NCI-H1694 treated with DMSO at 0.1 percent for 48 hours (cell line): ENCODE measurements at places on chromosomes 7 and 10.

- DNase-seq: no peak
Measured at GRCh38 chr10:8035006-8035640, 19.4 kb upstream of the GATA3 start.

DNA sequence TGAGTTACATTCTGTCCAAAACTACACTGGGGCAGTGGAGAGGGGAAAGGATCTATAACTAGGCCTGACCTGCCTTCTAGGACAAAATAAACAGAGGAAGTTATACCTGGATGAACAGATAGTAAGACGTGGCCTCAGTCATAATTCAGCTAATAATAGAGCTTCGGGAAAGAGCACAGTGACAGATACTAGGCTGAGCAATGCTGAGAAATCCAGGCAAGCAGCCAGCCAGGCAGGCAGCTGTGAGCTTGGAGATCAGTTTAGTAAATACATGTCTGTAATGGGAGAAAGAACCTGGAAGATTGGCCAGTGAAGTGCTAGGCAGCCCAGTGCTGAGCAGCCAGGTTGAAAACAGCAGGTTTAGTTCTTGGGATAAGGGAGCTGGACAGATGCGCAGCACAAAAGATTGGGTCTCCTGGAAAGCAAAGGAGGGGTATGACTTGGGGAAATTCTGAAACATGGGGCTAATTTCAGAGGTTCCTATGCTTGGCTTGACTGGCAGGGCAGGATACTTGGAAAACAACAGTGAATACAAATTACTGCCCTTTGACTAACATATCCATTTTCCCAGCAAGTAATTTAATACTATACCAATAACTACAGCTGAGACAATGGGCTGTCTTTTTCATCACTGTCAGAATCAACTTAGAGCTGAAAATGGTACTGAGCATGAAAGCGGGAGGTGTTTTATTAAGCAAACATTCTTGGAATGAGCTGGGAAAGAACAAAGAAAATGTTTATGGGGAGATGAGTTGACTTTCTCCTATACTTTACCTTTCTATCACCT is 140.8 kb downstream of the DGKB start:
- DNase-seq: peak; percentile 89

DNA sequence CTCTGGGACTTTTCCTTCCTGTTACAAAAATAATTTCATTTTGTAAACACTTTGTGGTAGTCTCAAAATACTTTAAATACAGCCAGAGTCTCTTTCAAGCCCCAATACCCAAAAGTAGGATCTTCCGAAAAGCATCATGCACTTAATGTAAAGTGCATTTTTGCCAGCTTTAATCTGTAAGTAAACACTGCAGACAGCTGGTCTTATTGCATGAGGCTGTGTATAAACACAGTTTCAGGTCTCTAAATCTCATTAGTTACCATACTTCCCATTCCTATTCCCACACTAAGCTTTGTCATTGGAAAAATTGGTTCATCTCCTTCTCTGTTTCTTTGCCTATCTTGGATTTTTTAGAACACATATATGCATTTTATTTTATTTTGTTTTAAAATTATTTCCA is 87.6 kb upstream of the GNAI1 start:
- DNase-seq: peak; percentile 57

DNA sequence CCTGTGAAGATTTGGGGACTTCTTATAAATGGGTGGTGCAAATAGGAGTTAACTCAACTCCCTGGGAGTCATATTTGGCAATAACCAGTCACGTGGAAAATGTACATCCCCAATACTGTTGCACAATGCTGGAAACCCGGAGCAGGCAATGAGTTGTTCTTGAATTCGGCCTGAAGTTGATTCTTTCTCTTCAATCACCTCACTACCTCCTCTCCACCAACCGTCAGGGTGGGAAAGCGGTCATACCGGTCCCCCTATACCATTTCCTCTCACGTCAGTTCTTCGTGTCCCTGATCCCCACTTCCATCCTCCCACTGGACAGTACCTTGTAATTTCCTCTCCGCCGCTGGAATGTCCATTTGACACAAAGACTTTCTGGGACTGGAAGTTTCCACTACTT is 2.8 kb downstream of the GIMAP5 start:
- DNase-seq: no peak

- peak; percentile 35 for DNase-seq
Measured at GRCh38 chr7:143003393-143004051, 23.4 kb downstream of the OR9A2 start.

DNA sequence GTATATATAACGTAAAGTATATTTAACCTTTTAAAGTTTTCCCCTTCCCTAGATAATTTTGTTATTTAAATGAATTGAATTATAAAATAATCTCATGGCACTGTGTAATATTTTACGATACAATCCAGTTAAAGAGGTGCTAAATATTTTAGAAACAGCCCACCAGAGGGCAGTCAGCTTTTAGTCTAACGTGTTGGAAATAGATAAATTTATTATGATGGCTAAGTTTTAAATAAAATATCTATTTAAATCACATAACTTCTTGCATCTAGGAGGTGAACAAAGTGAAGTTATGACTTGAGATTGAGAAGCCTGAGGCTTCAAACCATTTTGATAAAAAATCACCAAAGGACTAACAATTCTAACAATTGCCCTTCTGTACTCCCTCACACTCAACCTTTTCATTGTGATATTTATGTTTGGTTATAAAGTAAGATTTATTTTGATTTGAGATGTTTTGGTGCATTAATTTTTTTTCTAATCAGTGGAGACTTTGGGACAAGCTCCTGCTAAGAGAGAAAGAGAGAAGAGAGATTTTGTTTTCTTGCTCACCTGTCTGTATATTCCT is 171.5 kb upstream of the SP4 start:
- peak; percentile 34 for DNase-seq

DNA sequence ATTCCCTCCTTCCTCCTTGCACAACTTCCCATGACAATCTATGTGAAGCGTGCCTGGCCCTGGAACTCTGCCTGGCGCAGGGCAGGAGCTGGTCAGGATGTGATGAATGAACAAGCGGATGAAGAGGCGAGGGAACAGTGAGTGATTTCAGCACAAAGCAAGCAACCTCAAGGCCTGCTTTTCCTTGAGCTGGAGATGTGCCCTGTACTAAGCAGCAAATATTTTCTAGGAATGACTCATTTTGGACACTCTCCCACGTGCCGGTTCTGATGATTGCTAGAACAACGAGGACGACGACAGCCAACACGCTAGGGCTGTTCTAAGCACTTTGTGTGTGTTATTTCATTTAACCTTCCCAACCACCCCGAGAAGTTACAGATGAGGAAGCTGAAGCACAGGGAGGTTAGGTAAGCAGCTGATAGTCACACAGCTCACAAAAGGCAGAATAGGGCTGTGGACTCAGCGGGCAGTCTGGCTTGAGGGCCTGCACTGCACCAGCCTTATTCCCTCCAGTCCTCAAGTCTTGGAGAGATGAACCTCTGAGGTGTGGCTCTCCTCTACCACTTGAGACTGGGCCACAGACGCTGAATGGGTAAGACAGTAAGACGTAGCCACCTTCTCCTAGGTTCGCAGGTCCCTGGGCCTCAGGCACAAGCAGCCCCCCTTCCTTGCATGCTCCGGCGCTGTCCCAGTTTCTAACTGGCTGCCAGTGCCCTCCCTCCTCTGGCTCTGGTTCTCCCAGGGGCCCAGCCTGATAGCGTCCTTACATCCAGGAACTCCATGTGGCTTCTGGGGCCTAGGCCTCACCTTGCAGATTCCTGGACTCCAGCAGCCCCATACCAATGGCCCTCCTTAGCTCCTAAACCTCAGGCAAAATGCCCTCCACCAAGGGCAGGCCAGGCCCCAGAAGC is 59.0 kb downstream of the YKT6 start:
- DNase-seq: no peak

DNA sequence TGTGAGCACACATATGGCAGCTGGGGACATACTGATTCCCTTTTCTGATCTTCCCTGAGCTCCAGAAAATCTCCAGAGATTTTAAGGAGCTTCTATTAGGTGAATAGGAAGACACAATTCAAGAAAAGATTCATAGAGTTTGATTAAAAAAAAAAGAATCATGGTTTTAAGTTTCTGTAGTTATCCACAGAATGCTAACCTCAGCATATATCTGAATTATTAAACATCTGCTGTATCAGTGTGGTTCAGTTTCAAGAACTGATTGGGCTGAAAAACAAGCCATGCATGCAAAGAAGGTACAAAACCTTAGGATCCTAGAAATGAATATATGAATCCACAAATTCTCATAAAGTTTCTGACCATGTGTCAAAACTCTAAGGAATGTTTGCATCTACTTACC is 94.1 kb upstream of the ZNF438 start:
- DNase-seq: no peak

DNA sequence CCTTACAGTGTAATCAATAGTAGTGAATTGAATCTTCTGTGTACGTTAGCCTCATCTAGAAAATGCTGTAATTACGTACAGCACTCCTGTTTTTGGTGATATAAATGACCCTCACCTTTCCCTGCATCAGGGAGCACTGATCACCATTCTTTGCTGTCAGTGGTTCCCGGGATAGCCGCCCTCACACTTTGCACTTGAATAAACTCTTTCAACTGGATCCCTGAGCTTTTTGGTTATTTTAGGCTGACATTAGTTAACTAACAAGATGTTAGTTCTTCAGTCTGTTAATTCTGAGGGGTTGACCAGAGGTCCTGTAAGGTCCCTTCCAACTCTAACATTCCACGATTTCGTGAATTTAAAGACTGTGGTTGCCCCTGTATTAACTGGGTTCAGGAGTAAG is 23.4 kb upstream of the ZC3HAV1 start:
- no peak for DNase-seq

DNA sequence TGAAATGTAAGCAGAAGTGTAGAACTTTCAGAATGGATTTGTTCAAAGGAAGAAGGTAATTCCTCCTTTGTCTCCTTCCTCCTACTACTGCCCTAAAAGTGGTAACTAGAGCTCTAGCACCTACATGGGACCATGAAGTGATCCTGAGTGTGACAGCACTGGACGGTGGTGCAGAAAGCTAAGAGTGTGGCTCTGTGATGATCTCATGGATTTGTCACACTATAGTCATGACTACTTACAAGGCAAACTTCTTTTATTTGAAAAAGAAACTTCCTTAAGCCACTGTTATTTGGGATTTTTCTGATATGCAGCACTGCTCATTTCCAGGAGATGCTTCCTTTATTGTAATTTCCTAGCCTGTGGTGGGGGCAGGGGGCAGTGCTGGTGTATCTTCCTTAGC is 5.8 kb upstream of the FHIP2A start:
- no peak for DNase-seq

GRCh38 chr7:90383422-90383821 is 19.8 kb upstream of the CLDN12 start:
- no peak for DNase-seq

GRCh38 chr10:123862421-123863182 is 29.0 kb downstream of the CPXM2 start:
- DNase-seq: peak; percentile 3

- DNase-seq: no peak
Measured at GRCh38 chr10:80555415-80555814, 17.7 kb downstream of the SH2D4B start.

DNA sequence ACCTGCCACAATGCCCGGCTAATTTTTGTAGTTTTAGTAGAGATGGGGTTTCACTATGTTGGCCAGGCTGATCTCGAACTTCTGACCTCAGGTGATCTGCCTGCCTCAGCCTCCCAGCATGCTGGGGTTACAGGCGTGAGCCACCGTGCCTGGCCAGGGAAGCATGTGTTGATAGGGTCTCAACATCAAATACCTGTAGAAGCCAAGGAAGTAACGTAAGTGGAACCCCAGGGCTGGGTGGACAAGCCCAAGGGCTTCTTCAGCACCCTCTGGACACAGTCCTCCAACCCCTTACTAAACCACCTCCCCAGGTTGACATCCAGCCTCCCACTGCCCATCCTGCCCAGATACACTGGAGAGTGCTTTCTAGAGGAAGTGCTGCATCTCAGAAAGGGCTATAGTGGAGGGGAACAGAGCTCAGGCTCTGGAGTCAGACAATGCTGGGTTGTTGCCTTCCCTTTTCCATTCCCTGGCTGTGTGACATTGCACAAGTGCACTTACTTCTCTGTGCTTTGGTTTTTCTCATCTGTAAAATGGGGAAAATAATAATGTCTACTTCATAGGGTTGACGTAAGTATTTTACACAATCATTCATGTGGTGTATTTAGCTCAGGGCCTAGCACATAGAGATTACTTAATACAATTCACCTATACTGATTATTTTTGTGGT is 73.9 kb upstream of the KAT6B start:
- no peak for DNase-seq

- no peak for DNase-seq
Measured at GRCh38 chr7:117673839-117674238, 194.0 kb downstream of the CFTR start.

DNA sequence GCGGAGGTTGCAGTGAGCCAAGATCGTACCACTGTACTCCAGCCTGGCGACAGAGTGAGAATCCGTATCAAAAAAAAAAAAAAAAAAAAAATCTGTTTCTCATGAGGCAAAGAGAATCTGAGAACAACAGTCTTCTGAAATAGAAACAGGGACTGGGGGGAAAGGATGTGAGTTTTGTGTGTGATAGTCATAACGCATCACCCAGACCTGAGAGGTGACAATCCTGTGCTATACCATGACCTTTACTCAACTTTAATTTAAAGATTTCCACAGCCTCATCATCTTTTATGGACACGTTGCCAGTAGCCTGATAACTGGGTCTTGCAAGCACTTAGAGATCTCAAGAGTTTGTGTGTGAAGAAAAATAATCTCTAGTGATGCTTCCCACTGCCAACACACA is 2.3 kb downstream of the ATXN7L1 start:
- DNase-seq: no peak

GRCh38 chr7:25726170-25726780 is 425.7 kb upstream of the NFE2L3 start:
- DNase-seq: no peak

GRCh38 chr10:27513451-27514191 is 9.5 kb downstream of the RAB18 start:
- no peak for DNase-seq

- no peak for DNase-seq
Measured at GRCh38 chr10:126101325-126101724, 205.0 kb downstream of the FANK1 start.

- no peak for DNase-seq
Measured at GRCh38 chr10:104835422-104835821, 194.3 kb downstream of the SORCS3 start.

- no peak for DNase-seq
Measured at GRCh38 chr10:56104923-56105322, 256.1 kb downstream of the ZWINT start.

DNA sequence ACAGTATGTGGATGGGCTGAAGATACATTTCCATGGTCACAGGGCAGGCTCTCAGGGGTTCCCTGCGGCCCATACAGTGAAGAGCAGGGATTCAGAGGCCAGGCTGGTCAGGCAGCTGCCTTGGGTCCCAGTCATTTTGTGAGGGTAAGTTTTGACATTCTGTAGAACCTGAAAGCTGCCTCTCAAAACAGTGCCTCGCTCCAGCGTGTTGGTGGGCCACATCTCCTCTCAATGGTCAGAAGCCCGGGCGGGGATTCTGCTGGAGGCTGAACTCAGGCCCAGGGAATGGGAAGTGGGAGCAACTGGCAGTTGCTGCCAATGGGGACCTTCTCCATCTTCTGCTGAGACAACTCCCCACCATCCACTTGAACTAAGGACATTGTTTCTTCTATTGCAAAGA is 190.0 kb downstream of the PTPN20 start:
- DNase-seq: no peak
